Coronary artery (tissue), 2 donors: ENCODE measurements at places on chromosomes 1 and 21.

- DNase-seq: peak; percentile 53
These were observed 9.8 kb downstream of the ECE1 start for GRCh38 chr1:21280482-21280881.

DNA sequence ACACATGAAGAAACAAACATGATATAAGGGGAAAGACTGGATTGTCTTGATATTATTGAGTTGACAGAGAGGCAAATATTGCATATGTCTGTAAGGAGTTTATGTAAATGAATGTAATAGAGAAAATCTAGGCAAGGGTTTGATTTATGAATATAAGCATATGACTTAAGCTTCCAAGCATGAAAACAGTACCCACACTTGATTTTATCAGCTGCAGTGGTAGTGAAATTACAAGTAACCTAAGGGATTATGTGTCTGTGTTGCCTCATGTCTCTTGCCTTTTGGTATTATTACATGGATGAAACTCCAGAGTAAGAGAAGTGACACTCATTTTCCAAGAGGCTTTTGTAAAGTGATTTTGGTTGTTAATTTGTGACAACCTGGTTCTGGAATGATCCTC is 1678.9 kb downstream of the KCNT2 start:
- no peak for DNase-seq

- no peak for DNase-seq
These were observed 72.4 kb downstream of the CASZ1 start for GRCh38 chr1:10724052-10724494.

DNA sequence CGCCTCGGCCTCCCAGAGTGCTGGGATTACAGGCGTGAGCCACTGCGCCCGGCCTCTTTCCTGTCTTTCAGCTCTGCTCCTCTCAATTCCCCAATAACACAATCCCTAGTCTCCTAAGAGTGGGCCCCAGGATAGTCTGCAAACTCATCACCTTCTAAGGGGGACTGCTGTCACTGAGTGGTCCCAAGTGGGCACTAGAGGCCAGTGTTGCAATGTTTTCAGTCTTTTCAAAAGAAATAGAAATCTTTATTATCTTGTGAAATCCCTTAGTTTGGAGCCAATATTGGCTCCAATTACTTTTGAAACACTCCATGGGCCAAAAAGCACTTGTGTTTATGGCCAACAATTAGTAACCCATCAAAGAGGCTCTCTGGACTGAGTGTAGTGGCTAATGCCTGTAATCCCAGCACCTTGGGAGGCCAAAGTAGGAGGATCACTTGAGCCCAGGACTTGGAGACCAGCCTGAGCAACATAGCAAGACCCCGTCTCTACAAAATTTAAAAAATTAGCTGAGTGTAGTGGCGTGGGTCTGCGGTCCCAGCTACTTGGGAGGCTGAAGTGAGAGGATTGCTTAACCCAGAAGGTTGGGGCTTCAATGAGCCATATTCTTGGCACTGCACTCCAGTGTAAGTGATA is 28.6 kb upstream of the ZNF697 start:
- DNase-seq: no peak

DNA sequence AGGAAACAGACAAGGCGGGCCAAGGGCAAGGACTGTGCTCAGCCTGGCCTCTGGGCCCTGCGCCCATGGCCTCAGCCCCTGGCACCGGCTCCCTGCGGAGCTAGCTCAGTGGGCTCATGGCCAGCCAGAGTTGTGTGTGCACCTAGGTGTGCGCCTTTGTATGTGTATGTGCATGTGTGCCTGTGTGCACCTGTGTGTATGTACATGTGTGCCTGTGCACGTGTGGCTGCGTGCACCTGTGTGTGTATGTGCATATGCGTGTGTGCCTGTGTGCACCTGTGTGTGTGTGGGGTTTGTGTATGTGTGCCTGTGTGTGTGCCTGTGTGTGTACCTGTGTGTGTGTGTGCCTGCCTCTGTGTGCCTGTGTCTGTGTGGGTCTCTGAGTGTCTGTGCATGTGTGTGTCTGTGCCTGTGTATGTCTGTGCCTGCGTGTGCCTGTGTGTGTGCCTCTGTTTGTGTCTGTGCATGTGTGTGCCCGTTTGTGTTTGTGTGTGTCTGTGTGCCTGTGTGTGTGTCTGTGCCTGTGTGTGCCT is 7.4 kb downstream of the GPR137B start:
- no peak for DNase-seq

DNA sequence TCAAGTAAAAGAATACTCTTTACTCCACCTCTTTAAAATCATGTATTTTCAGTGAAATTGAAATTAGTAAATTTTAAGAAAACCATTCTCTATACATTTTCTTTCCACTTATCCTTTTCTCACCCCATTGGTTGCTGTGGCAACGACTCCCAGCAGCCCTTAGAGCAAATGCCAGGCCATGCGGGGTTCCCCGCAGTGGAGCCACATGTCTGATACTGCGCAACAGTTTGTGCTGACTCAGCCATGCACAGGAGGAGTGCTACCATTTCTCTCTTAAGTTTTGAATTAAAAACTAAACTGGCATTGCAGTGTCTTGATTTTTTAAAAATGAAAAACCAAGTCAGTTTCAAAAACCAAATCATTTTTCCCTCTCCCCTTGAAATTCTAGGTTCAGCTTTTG is 214.1 kb upstream of the L1TD1 start:
- DNase-seq: no peak

GRCh38 chr1:51325878-51326755 is 4.2 kb downstream of the TTC39A start:
- DNase-seq: no peak

DNA sequence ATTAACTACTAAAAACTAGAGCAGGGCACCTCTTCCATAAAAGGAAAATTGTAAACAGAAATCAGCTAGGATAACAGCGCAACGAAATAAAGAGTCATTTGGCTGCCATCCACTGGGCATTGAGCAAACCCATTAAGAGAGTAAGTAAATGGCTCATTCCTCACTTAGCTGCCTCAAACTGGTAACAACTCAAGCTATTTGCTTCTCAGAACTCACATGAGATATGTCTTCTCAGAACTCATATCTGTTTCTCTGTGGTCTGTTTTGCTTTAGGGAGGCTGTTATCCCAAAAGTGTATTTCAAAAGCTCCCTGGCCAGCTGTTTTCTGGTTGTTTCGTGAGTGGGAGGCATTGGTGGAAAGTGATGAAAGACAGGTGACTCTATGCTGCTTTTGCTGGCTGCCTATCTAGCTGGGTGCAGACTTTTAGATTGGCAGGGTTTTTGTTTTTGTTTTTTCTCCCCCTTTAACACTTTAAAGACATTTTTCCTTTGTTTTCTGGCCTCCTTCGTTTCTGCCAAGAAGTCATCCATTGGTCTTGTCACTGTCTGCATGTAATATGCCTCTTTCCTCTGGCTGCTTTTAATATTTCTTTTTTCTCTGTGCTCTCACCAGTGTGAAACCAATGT is 269.2 kb upstream of the RGS18 start:
- no peak for DNase-seq
